ENCODE measurements at places on chromosomes 12 and 14. TPM values are rescaled to one million over a fixed set of nuclear protein-coding genes. Genes with fewer than 3 reads are reported as not detected.

DNA sequence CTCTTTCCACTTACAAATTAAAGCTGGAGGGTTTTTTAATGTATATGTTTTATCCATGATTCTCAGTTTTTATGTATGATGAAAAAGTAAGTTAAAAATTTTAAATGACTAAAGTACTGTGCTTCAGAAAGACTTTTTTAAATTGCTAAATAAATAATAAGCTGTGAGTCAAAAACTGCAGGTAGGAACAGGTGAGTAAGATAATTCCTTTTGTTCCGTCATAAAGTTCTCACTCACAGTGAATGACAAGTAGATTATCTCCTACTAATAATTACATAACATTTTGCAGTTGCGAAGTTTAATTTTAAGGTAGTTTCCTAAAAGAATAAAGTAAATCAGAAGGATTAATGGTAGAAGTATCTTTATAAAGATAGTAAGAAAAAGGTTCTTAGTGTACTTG lies 78.0 kb downstream of the PRKCH start:
- no peaks in the 10 kb centered on the region for H3K27me3 ChIP-seq
- H3K4me1 ChIP-seq = peaks cover 82% of the 10 kb centered on the region
- H3K4me3 ChIP-seq = no peak overlapping the region
- peak overlapping the region; percentile 69 for H3K27ac ChIP-seq
- peaks cover 55% of the 10 kb centered on the region for H3K36me3 ChIP-seq

DNA sequence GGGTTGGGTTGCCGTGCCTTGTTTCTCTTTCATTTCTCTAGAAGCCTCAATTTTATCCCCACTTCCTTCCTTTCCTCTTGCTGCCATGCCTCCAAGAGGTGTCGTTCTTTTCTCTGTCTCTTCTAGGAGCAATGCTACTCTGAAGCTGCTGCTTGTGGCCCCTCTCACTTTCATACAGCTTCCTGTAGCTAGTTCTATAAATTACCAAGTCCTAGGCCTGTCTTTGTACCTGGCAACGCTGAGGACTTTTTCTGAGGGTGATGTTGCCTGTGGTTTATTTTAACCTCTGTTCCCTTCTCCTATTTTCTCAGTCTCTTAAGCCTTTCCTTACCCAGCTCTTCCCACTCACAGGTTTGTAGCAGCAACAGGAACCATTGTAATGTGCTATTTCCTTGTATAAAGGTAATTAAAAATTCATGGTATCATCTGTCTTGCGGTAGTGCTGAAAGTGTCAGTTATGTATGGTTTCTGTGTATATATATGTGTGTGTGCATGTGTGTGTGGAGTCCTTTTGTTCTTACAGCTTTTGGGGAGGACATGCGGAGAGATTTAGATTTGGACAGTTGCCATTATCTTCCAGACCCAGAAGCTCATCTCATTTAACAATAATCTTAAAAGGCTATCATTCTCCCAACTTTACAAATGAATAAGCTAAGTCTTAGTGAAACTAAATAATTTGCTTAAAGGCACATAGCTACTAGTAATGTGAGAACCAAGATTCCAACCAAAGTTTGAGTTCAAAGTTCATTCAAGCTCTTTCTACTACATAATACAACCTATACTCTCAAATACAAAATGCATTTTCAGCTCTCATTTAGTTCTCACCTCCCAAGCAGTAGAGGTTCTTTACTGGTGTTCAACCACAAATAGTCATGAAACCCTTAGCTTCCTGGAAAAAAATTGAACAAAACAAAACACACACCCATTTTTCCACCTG lies 43.8 kb downstream of the DDHD1 start:
- peak; percentile 62 for DNase-seq
- H3K4me3 ChIP-seq = no peak overlapping the region
- peaks cover 22% of the 10 kb centered on the region for H3K36me3 ChIP-seq
- H3K27ac ChIP-seq = no peak overlapping the region

- no peak overlapping the region for H3K4me3 ChIP-seq
- DNase-seq = no peak
- H3K36me3 ChIP-seq = peaks cover 13% of the 10 kb centered on the region
- no peaks in the 10 kb centered on the region for H3K4me1 ChIP-seq
- H3K27me3 ChIP-seq = no peaks in the 10 kb centered on the region
Measured at GRCh38 chr12:124346425-124347168, 51.7 kb downstream of the RFLNA start.

DNA sequence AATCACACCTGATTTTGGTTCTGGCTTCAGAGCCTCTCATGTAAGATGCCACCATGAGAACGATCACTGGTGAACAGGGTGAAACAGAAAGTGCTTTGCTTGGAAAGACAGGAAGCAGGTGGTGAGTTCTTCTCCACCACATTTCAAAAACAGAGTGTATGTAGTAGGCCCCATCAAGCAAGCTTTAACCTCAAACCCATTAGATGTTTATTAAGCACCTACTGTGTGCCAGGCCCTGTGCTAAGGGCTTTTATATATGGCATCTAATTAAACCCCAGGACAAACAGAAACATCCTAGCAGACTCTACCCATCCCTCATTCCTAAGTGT lies 47.8 kb upstream of the MED13L start:
- H3K4me3 ChIP-seq = no peak overlapping the region
- H3K27ac ChIP-seq = peak overlapping the region; percentile 87
- peaks cover 4% of the 10 kb centered on the region for H3K36me3 ChIP-seq
- H3K27me3 ChIP-seq = no peaks in the 10 kb centered on the region
- peak; percentile 22 for DNase-seq
- H3K4me1 ChIP-seq = peaks cover 38% of the 10 kb centered on the region

GRCh38 chr14:90017371-90017770 lies 44.4 kb upstream of the KCNK13 start:
- peaks cover 3% of the 10 kb centered on the region for H3K4me1 ChIP-seq
- H3K27ac ChIP-seq = no peak overlapping the region
- peaks cover 56% of the 10 kb centered on the region for H3K36me3 ChIP-seq
- H3K27me3 ChIP-seq = no peaks in the 10 kb centered on the region
- no peak for DNase-seq

DNA sequence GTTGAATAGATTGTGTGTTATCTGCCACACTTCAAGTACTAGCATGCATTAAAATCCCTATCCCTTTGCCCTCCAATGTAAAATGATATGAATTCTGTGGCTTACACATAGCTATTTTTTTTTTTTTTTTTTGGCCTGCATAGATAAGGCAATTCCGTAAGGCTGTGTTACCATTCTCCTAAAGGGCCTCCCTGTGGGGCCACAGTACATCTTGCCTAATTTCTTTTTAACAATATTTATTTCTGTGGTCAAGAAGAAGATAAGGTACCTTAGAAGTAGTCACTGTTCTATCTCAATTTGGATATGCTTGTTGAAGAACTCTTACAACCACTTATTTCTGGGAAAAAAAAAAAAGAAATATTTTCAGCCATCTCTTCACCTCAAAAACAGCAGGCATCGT lies 19.8 kb downstream of the FLRT2 start:
- no peaks in the 10 kb centered on the region for H3K27me3 ChIP-seq
- H3K4me1 ChIP-seq = no peaks in the 10 kb centered on the region
- no peak for DNase-seq
- H3K36me3 ChIP-seq = no peaks in the 10 kb centered on the region

DNA sequence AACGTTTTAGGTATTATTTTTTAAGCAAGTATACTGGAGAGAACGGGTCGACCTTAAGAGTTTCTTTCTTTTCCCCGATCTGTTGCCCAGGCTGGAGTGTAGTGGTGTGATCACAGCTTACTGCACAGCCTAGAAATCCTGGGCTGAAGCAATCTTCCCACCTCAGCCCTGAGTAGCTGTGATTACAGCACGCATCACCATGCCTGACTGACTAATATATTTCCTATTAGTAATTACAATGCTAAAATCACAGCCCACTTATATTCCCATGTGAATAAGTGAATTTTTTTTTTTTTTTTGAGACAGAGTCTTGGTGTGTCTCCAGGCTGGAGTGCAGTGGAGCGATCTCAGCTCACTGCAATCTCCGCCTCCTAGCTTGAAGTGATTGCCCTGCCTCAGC lies 50.4 kb downstream of the DICER1 start:
- no peak overlapping the region for H3K27ac ChIP-seq
- H3K36me3 ChIP-seq = peaks cover 40% of the 10 kb centered on the region
- H3K4me1 ChIP-seq = no peaks in the 10 kb centered on the region
- DNase-seq = no peak

DNA sequence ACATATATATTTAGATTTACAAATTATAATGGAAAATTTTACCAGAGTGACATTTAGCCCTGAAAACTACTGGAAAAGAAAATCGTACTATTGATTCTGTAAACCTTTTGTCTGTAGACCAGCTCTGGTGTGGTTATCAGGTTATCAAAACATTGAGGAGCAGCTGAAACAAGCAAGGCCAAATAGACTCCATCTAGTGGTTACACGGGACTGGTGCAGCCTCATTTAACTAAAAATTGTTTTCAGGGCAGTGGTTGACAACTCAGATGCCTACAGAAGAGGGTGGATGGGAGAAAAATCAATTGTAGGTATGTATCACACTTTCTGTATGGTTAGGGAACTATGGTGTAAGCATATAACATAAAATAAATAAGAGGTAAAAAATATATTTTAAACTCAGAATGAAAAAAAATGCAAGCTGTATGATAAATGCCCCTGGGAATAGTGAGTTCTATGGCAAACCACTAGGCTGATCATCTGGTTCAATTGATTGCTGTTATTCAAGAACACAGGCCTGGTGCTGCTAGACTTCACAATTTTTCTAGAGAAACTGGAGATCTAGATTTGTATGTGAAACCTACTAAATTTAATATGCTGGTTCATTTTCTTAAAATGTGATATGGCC lies 51.2 kb downstream of the ACSS3 start:
- no peaks in the 10 kb centered on the region for H3K27me3 ChIP-seq
- no peaks in the 10 kb centered on the region for H3K36me3 ChIP-seq
- no peak overlapping the region for H3K4me3 ChIP-seq
- no peaks in the 10 kb centered on the region for H3K4me1 ChIP-seq

DNA sequence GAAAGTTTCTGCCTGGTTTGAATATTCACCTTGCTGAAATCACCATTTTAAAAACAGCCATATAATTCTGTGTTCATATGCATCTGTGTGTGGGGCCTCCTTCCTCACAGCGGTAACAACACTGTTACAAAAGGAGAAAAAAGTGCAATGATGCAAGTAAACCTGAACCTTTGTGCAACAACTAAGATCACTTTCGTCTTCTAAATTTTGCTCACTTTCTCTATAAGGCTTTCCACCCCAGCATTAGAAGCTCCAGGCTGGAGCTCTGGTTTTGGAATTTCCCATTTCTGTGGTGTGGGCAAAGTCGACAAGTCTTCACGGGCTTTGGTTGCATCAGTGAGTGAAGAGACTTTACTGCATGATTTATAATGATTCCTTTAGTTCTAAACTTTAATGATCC lies 18.4 kb downstream of the FGD6 start:
- no peak overlapping the region for H3K27ac ChIP-seq
- no peak for DNase-seq
- H3K36me3 ChIP-seq = no peaks in the 10 kb centered on the region
- no peaks in the 10 kb centered on the region for H3K27me3 ChIP-seq
- H3K4me1 ChIP-seq = peaks cover 15% of the 10 kb centered on the region

GRCh38 chr12:77070382-77070781 lies 5.0 kb upstream of the E2F7 start:
- DNase-seq = no peak
- H3K27me3 ChIP-seq = peaks cover 31% of the 10 kb centered on the region
- peaks cover 10% of the 10 kb centered on the region for H3K4me1 ChIP-seq
- H3K27ac ChIP-seq = no peak overlapping the region
- no peak overlapping the region for H3K4me3 ChIP-seq
- H3K36me3 ChIP-seq = no peaks in the 10 kb centered on the region

GRCh38 chr12:64039281-64039871 lies 182.7 kb downstream of the KICS2 start:
- no peak overlapping the region for H3K27ac ChIP-seq

Gene PLEKHG7
- total RNA-seq = not detected

GRCh38 chr14:100107236-100107635 lies 42.0 kb downstream of the EVL start:
- H3K27ac ChIP-seq = peak overlapping the region; percentile 94
- H3K4me1 ChIP-seq = peaks cover 74% of the 10 kb centered on the region
- H3K27me3 ChIP-seq = no peaks in the 10 kb centered on the region
- peak overlapping the region; percentile 56 for H3K4me3 ChIP-seq

DNA sequence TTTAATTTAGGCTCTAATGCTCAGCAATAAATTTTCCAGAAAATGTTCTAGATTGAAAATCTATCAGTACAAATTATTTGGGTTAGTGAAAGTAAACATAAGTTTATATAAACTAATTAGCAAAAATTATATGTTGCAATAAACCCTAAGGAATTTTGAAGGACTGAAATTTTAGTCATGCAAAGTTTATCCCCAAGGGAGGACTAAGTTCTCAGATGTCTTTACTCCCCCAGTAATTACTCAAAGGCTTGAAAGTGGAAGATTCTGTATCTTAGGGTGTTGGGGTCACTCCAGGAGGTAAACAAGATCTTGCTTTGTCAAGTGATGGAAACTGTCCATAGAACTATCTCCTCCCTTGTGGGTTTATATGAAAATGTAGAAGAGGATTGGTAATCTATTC lies 183.7 kb downstream of the AKAP6 start:
- DNase-seq = no peak
- peaks cover 4% of the 10 kb centered on the region for H3K27me3 ChIP-seq

GRCh38 chr12:130031571-130032189 lies 127.9 kb upstream of the TMEM132D start:
- H3K27me3 ChIP-seq = peaks cover 30% of the 10 kb centered on the region
- peak; percentile 59 for DNase-seq
- no peak overlapping the region for H3K27ac ChIP-seq
- H3K36me3 ChIP-seq = no peaks in the 10 kb centered on the region
- no peaks in the 10 kb centered on the region for H3K4me1 ChIP-seq

- no peak overlapping the region for H3K4me3 ChIP-seq
- no peaks in the 10 kb centered on the region for H3K27me3 ChIP-seq
- H3K27ac ChIP-seq = no peak overlapping the region
- H3K4me1 ChIP-seq = peaks cover 13% of the 10 kb centered on the region
Measured at GRCh38 chr12:110102255-110102654, 21.9 kb upstream of the IFT81 start.

Gene DAO
- not detected for total RNA-seq

DNA sequence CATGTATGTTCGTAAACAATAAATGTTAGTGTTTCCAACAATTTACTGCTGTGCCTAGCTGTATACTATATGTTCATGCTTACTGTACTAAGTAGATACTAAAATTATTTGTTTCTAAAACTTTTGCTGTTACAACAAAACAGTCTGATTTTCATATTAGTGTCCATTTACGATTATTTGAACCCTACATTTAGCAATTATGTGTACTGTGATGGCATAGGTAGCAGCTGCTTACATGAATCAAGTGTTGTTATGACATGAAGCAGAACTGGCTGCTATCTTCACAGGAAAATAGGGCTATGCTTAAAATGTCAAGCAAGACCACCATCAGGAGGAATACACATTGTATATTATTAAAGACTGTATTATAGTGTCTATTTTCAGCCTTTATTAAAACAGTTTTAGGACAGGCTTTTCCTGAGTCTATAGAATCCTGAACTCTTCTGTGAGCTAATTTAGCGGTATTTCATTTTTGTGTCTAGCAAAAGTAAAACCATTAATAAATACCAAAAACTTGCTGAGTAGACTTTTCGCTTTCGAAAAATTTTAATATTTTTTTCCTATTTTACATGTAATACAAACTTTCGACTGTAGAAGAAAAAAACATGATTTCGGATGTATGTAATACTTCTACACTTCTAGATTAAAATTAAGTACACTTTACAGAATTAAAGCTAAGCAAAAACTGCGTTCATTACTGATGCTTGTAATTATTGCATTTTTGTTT lies 1.1 kb upstream of the WDR89 start:
- peaks cover 18% of the 10 kb centered on the region for H3K36me3 ChIP-seq
- peaks cover 3% of the 10 kb centered on the region for H3K27me3 ChIP-seq
- no peak for DNase-seq

Measured in activated naive CD8-positive, alpha-beta T cell treated with anti-CD3 and anti-CD28 coated beads for 36 hours (primary cell).